ENCODE measurements at places on chromosomes 12 and 14. TPM values are rescaled to one million over a fixed set of nuclear protein-coding genes. Genes with fewer than 3 reads are reported as not detected.

RNASE2 gene
- not detected for total RNA-seq

TESPA1 gene
- total RNA-seq = not detected

COX8C gene
- total RNA-seq = not detected

HVCN1 gene
- 2.0 TPM for total RNA-seq

DNA sequence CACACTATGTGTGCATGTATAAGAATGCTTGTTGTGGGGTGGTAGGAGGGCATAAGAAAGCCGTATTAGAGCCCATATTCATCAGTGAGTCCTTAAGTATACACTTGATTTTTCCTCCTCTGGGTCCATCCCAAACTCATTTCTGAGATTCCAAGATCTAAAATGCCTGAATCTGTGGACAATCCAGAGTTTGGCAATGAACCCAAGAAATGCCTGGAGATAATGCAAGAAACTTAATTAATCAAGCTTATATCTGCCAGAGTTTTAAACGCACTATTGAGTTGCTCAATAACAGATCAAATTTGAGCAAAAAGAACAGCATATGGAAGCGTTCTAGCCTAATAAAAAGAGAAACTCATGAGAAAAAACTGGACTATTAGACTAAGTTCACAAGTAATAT lies 143.4 kb upstream of the NAV3 start:
- no peaks in the 10 kb centered on the region for H3K4me1 ChIP-seq
- no peak for DNase-seq
- no peaks in the 10 kb centered on the region for H3K36me3 ChIP-seq
- H3K27me3 ChIP-seq = no peaks in the 10 kb centered on the region
- no peak overlapping the region for H3K27ac ChIP-seq

DNA sequence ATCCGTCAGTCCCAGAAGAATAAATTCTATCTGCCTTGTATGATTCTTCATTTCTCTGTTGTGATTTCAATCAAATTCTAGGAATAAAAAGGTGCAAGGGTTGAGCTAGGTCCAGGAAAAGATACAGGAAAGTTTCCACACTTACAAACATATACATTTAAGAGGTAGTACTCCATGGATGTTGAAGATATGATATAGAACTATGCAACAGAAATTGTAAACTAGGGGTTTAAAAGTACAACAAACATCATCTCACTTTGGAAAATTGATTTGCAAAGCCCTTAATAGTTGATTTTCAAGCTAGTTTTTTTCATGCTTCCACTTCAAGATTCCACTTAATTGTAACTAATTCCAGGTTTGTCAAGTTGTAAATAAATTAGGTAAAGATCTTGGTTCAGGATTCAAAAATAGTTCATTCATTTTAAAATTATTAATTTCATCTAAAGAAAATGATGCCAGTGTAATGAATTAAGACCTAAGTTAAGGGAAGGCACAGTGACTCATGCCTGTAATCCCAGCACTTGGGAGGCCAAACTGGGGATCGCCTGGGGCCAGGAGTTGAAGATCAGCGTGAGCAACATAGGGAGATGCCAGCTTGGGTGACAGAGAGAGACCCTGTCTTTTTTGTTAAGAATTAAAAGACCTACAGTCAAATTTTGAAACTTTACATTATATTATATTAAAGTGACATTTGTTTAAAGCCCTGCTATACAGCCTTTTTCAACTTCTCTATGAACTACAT lies at the start of gene OR6C70:
Gene OR6C70 (minus strand): TSS at position 51 of the 742 bp plus-strand sequence. CDS start 0 bp downstream, at position 51.
- H3K27me3 ChIP-seq = no peaks in the 10 kb centered on the region
- DNase-seq = no peak
- H3K27ac ChIP-seq = no peak within 1 kb of the TSS
- no peak within 1 kb of the TSS for H3K4me3 ChIP-seq
- no peaks in the 10 kb centered on the region for H3K4me1 ChIP-seq

DNA sequence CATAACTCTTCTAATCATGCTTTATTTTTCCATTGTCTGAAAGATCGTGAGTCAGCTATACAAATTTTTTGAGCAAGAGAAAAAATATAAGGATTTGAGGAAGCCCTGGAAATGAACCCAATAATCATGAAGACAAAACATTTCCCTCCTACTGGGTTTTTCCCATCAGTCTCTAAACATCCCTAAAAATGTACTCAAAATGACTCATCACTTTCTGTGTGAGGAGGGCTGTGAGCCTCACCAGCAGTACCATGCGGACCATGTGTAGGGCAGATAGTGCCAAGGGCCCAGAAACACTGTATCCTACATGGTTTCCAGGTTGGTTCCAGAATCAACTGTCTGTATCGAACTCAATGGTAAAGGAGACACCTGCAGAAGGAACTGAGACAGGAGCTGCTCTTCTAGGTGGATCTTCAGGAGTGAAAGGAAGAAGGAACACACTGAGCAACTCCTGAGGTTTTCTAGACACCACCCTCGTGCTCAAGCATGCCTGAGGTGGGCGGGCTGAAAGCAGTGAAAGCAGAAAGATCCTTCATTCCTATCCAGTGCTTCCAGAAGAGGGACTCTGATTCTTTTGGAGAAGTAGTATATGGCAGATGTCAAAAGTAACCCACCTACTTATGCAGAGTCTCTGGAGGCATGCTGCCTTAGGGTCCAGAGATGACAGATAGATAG lies 48.6 kb upstream of the RHOJ start:
- H3K27ac ChIP-seq = no peak overlapping the region
- H3K4me1 ChIP-seq = no peaks in the 10 kb centered on the region
- no peaks in the 10 kb centered on the region for H3K27me3 ChIP-seq
- no peaks in the 10 kb centered on the region for H3K36me3 ChIP-seq

GRCh38 chr12:45431126-45431525 lies 215.2 kb downstream of the ANO6 start:
- H3K27me3 ChIP-seq = no peaks in the 10 kb centered on the region
- no peak for DNase-seq
- H3K27ac ChIP-seq = no peak overlapping the region

DNA sequence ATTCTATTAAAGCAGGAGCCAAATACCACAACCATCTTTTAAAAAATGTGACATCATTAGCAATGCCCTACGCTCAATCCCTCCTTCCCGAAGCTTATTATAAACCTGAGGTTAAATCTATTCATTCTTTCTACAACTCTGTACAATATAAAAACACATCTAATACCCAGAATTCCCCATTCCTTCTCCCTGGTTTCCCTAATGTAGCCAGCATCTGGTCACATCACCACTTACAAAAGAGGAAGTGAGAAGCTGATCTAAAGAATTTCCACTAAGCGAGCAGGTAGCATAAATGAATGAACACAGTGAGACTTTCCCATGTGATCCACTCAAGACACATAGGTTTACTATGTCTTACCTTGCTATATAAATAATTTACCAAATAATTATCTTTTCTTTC lies 90.4 kb downstream of the LRP6 start:
- H3K27ac ChIP-seq = no peak overlapping the region
- H3K36me3 ChIP-seq = no peaks in the 10 kb centered on the region

GRCh38 chr14:81416981-81417380 lies 16.9 kb upstream of the STON2 start:
- no peaks in the 10 kb centered on the region for H3K27me3 ChIP-seq
- H3K4me1 ChIP-seq = no peaks in the 10 kb centered on the region
- H3K4me3 ChIP-seq = no peak overlapping the region
- no peak for DNase-seq

- no peaks in the 10 kb centered on the region for H3K4me1 ChIP-seq
- H3K36me3 ChIP-seq = peaks cover 43% of the 10 kb centered on the region
- H3K27me3 ChIP-seq = no peaks in the 10 kb centered on the region
- no peak for DNase-seq
- H3K27ac ChIP-seq = no peak overlapping the region
Measured at GRCh38 chr14:104708606-104709268, 15.3 kb upstream of the ADSS1 start.

- H3K27me3 ChIP-seq = no peaks in the 10 kb centered on the region
- no peaks in the 10 kb centered on the region for H3K36me3 ChIP-seq
- DNase-seq = no peak
- H3K4me1 ChIP-seq = no peaks in the 10 kb centered on the region
- no peak overlapping the region for H3K27ac ChIP-seq
Measured at GRCh38 chr12:132302466-132303358, 26.7 kb downstream of the GALNT9 start.

DNA sequence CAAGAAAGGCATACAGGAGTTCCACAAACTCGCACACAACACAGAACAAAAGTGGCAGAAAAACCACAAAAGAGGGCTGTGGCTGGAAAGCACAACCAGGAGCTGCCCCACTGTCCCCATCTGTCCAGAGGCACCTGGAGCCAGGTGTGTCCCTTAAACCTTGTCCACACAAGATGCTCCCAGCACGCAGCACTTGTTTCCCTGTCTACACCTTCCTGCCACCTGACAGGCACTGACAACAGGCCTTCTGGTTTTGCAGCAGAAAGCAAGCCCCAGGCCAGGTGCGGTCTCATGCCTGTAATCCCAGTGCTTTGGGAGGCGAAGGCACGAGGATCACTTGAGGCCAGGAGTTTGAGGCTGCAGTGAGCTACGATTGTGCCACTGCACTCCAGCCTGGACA lies 3.6 kb downstream of the BTBD6 start:
- no peak overlapping the region for H3K27ac ChIP-seq
- no peak overlapping the region for H3K4me3 ChIP-seq
- no peaks in the 10 kb centered on the region for H3K27me3 ChIP-seq
- DNase-seq = no peak
- H3K4me1 ChIP-seq = peaks cover 8% of the 10 kb centered on the region
- no peaks in the 10 kb centered on the region for H3K36me3 ChIP-seq

- no peaks in the 10 kb centered on the region for H3K27me3 ChIP-seq
- DNase-seq = no peak
- H3K36me3 ChIP-seq = no peaks in the 10 kb centered on the region
- H3K4me1 ChIP-seq = no peaks in the 10 kb centered on the region
- H3K4me3 ChIP-seq = no peak overlapping the region
Measured at GRCh38 chr12:71780237-71780822, 25.7 kb downstream of the RAB21 start.

GRCh38 chr14:69955855-69956845 lies 76.9 kb downstream of the SMOC1 start:
- H3K36me3 ChIP-seq = peaks cover 6% of the 10 kb centered on the region
- H3K4me3 ChIP-seq = no peak overlapping the region
- H3K4me1 ChIP-seq = no peaks in the 10 kb centered on the region
- no peak for DNase-seq
- H3K27me3 ChIP-seq = no peaks in the 10 kb centered on the region
- no peak overlapping the region for H3K27ac ChIP-seq

DNA sequence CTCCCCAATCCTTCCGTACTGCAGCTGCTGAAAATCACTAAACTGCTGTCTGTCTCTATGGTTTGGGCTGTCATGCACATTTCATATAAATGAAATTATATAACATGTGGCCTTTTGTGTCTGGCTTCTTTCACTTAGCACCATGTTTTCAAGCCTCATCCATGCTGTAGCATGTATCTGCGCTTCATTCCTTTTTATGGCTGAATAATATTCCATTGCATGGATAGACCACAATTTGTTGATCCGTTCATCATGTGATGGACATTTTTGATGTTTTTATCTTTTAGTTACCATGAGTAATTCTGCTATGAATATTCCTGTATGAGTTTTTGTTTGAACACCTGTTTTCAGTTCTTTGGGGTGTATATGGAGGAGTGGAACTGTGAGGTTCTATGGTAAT lies 32.6 kb upstream of the MED13L start:
- H3K36me3 ChIP-seq = no peaks in the 10 kb centered on the region
- DNase-seq = no peak
- no peaks in the 10 kb centered on the region for H3K4me1 ChIP-seq
- H3K4me3 ChIP-seq = no peak overlapping the region
- no peaks in the 10 kb centered on the region for H3K27me3 ChIP-seq
- no peak overlapping the region for H3K27ac ChIP-seq

DNA sequence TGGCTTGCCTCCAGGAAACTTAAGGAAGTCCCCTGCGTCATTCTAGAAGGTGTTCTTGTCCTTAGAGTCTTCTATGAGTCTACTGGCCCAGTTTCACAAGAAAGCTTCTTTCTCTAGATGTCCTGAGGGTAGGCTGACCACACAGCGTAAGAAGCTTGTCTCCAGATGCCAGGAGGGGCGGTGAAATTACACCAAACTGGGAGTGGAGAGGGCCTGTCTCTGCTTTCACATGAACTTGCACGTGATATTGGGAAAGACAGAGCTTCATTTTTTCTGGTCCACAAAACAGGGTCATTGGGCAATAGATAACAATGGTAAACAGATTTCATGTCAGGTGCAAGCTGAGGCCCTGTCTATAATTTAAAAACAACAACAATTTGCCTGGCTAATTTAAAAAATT lies 85.7 kb upstream of the TBX3 start:
- H3K4me3 ChIP-seq = no peak overlapping the region
- no peaks in the 10 kb centered on the region for H3K27me3 ChIP-seq
- no peaks in the 10 kb centered on the region for H3K4me1 ChIP-seq

- H3K27me3 ChIP-seq = no peaks in the 10 kb centered on the region
- no peak overlapping the region for H3K4me3 ChIP-seq
- no peak for DNase-seq
- no peaks in the 10 kb centered on the region for H3K4me1 ChIP-seq
- no peak overlapping the region for H3K27ac ChIP-seq
Measured at GRCh38 chr12:30010071-30011052, 226.6 kb upstream of the TMTC1 start.

DNA sequence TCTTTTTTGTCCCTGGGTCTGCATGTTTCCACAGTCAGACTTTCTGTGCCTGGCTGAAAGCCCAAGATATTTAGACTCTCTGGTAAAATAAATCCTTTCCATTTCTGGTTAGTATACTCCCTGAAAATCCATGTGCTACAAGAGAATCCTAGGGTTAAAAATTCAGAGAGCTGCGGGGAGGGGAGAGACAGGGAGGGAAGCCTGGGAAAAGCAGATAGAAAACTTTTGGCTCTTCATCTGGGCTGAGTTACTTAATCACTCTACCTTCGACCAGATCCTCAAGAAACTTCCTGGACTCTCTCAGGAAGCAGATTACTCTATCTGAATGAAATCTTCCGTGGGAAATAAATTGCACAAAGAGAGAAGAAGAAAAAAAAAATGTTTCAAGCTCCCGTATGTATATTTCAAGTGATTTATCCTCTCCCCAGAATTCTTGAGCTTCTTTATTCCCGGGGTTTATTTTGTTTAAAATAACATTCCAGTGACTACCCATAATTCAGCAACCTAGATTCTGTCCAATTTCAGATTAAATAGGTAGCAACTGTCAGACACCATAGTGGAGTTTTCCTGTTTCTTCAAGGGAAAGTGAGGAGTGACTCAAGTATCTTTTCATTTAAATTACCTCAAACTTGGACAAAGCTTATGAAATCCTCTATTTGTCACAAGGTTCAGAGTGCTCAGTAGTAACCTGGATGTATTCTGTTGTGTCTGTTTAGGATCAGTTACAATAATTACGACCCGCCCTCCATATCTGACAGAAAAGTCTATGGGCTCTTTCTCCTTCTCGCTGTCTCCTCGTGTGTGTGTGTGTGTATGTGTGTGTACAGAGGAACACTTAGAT lies 163.7 kb downstream of the MYRFL start:
- no peaks in the 10 kb centered on the region for H3K4me1 ChIP-seq
- no peaks in the 10 kb centered on the region for H3K36me3 ChIP-seq
- no peak overlapping the region for H3K4me3 ChIP-seq
- DNase-seq = no peak
- no peak overlapping the region for H3K27ac ChIP-seq
- H3K27me3 ChIP-seq = no peaks in the 10 kb centered on the region

DNA sequence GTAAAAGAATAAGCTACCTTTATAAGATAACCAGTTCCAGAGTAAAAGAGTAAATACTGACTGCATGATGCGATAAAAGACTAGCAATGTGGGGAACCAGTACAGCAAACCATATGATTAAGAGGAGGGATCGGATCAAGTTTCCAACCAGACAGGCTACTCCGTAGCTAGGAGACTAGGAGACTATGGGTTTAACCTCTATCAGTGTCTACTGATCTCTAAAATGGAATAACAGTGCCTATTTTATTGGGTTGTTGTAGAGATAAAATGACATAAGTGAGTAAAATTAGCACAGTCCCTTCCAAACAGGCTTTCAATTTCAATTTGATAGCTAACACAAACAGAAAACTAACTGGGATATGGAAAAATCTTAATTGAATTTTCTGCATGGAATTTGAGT lies 76.0 kb downstream of the PAWR start:
- H3K27me3 ChIP-seq = no peaks in the 10 kb centered on the region
- H3K4me1 ChIP-seq = no peaks in the 10 kb centered on the region
- no peak overlapping the region for H3K4me3 ChIP-seq
- no peaks in the 10 kb centered on the region for H3K36me3 ChIP-seq
- no peak for DNase-seq
- H3K27ac ChIP-seq = no peak overlapping the region
